ENCODE measurements at places on chromosomes 7 and 10. TPM values are rescaled to one million over a fixed set of nuclear protein-coding genes. Genes with fewer than 3 reads are reported as not detected.

GRCh38 chr7:82617156-82617555 is 173.6 kb upstream of the CACNA2D1 start:
- H3K4me1 ChIP-seq = no peaks in the 10 kb centered on the region
- no peak overlapping the region for H3K4me3 ChIP-seq
- no peaks in the 10 kb centered on the region for H3K36me3 ChIP-seq
- no peak for DNase-seq

DNA sequence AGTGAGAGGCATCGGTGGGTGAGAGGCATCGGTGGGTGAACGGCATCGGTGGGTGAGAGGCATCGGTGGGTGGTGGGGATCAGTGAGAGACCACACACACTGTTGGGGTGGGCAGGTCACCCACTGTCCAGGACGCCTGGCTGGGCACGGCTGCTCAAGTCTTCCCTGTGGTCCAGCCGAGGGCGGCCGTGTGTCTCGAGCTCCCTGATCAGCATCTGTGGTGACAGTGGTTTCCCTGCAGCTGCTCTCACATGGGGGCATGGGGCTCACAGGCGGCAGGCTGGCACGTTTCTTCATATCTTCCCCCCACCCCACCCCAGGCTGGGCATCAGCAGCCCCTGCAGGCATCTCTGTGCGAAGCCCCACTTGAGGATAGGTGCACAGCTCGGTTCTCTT is 78.2 kb downstream of the NKX6-2 start:
- H3K27me3 ChIP-seq = no peaks in the 10 kb centered on the region
- no peak for DNase-seq
- no peak overlapping the region for H3K4me3 ChIP-seq
- H3K27ac ChIP-seq = no peak overlapping the region

POU6F2 gene
- 2.4 TPM for total RNA-seq

DNA sequence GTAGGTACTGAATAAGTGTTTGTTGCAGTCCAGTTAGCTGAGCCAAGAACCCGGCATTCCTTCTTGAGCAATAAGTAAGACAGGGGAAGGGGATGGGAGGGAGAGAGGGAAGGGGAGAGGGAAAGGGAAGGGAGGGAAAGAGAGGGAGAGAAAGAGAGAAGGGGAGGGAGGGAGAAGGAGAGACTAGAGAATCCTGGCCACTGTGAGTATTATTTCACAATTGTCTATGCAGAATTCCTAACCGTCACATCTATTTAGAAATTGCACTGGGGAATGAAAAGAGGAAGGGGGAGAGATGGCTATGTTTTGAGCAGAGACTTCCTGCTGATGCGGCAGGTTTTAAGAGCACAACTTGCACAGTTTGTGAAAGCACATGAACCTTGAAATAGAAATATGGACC is 251.4 kb upstream of the ZMIZ1 start:
- H3K4me3 ChIP-seq = no peak overlapping the region
- no peak overlapping the region for H3K27ac ChIP-seq

- DNase-seq = no peak
- no peak overlapping the region for H3K4me3 ChIP-seq
- H3K4me1 ChIP-seq = no peaks in the 10 kb centered on the region
- no peaks in the 10 kb centered on the region for H3K27me3 ChIP-seq
- no peaks in the 10 kb centered on the region for H3K36me3 ChIP-seq
These were observed 103.2 kb downstream of the IPMK start for GRCh38 chr10:58164517-58164916.

DNA sequence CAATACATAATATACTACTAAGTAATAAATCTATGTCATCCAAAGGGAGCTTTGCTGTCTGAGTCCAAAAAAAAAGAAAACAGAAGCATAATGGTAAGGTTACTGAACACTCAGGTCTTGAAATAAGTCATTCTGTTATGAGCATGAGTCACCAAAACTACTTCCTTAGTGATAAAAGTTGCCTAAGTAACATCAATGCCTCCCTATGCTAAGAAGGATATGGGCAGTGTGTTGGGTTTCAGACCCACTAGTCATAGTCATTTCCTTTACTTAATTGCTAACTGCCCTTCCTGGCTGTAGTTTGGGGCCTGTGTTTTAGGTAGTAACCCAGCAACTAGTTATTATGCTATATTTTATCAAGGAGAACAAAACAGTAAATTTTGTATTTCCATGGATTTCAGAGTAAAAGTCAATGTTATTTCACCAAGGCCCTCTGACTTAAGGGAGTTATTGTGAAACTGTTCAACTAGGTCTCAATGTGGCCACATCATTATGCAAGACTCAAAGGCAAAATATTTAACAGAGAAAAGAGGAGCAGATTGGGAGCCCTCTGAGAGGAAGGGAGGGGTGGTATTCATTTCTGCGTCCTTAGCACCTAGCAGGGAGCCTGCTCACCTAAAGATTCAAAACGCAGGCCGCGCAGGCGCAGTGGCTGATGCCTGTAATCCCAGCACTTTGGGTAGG is 11.7 kb upstream of the VIM start:
- no peaks in the 10 kb centered on the region for H3K4me1 ChIP-seq
- DNase-seq = no peak
- H3K27ac ChIP-seq = no peak overlapping the region
- no peak overlapping the region for H3K4me3 ChIP-seq
- H3K27me3 ChIP-seq = no peaks in the 10 kb centered on the region
- H3K36me3 ChIP-seq = no peaks in the 10 kb centered on the region

- no peaks in the 10 kb centered on the region for H3K4me1 ChIP-seq
- H3K27ac ChIP-seq = no peak overlapping the region
- no peaks in the 10 kb centered on the region for H3K27me3 ChIP-seq
These were observed 6.7 kb downstream of the KCP start for GRCh38 chr7:128903621-128904361.

DNA sequence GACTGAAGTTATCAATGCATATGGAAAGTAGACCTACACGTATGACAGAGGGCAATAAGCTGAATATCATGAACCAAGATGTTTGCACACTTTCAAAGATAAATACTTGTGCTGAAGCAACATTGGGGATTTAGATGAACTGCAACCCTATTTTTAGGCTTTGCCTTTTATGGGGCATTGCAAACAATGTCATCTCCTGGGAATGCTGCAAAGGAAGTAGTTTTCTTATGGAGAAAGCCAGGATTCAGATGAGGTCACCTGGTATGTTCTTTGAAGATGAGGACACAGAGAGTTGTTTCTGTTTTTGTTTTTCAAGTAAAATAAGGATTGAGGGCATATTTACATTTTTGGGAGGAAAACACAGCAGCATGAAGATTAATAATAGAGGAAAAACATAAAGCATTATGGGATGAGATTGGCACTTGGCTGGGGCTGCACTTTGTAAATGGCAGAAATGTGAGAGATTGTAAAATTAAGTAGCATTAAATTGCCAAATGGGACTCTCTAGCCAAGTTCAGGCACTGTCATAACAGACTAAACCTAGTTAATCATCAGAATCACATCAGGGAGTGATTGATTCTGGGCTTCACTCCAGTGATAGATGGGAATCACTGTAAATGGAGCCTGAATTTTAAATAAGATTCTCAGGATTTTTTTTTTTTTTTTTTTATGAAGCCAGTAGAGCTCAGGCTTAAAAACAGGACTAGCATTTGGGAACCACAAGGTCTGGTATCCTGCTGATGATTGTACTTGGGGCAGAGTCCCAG is 63.1 kb downstream of the MALRD1 start:
- no peak for DNase-seq
- no peak overlapping the region for H3K27ac ChIP-seq
- H3K4me3 ChIP-seq = no peak overlapping the region
- H3K36me3 ChIP-seq = no peaks in the 10 kb centered on the region
- no peaks in the 10 kb centered on the region for H3K4me1 ChIP-seq

GRCh38 chr7:36391436-36392198 is 2.0 kb downstream of the ANLN start:
- H3K4me1 ChIP-seq = no peaks in the 10 kb centered on the region
- H3K4me3 ChIP-seq = no peak overlapping the region
- H3K36me3 ChIP-seq = no peaks in the 10 kb centered on the region
- DNase-seq = no peak

- H3K4me1 ChIP-seq = no peaks in the 10 kb centered on the region
- H3K4me3 ChIP-seq = no peak overlapping the region
- no peaks in the 10 kb centered on the region for H3K27me3 ChIP-seq
- no peak for DNase-seq
- H3K27ac ChIP-seq = no peak overlapping the region
These were observed 161.2 kb downstream of the SVIL start for GRCh38 chr10:29473406-29474100.

DNA sequence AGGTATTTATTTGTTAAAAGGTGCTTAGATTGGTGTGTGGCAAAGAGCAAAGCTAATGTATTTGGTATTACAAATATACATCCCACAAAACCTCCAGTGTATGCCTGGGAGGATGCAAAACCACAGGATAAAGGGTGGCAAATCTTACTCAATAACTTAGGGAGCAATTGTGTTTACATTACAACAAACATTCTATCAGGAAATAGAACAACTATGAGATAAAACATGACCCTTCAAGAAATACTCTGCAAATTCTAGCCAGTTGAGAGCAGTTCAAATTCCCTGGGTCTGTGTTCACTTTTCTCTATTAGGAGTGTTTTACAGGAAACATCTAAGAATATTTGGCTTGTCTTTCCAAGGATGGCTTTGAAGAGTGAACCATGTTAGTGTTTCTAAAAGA is 64.9 kb downstream of the CUL1 start:
- H3K4me1 ChIP-seq = no peaks in the 10 kb centered on the region
- no peaks in the 10 kb centered on the region for H3K27me3 ChIP-seq
- DNase-seq = no peak
- H3K27ac ChIP-seq = no peak overlapping the region
- H3K36me3 ChIP-seq = no peaks in the 10 kb centered on the region
- no peak overlapping the region for H3K4me3 ChIP-seq

MYO3A gene
- 5.2 TPM for total RNA-seq

DNA sequence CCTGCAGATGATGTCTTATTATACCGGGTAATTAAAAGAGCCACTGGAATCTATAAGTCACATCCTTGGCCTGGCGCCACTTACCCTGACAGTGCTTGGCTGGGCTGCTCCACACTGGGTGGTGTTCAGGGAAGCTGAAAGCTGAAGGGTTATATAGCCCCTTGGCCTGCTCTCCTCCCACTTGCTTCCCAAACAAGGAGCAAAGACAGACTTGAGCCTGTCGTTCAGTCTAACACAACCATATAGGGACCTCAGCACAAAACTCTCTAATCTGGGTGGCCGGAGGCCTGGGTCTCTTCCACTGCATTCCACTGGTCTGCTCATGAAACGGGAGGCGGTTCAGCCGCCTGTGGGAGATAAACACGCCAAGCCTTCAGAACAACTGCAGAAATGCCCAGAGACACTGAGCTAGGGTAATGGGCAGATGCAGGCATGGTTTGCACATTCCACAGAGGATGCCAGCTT is at the start of gene ACTA2:
ACTA2 (minus strand) TSS at position 127 of the 465 bp plus-strand sequence. CDS start 3,843 bp downstream, outside the sequence.
- H3K27ac ChIP-seq = peak within 1 kb of the TSS; percentile 89
- H3K27me3 ChIP-seq = no peaks in the 10 kb centered on the region
- H3K36me3 ChIP-seq = no peaks in the 10 kb centered on the region
- no peaks in the 10 kb centered on the region for H3K4me1 ChIP-seq

DNA sequence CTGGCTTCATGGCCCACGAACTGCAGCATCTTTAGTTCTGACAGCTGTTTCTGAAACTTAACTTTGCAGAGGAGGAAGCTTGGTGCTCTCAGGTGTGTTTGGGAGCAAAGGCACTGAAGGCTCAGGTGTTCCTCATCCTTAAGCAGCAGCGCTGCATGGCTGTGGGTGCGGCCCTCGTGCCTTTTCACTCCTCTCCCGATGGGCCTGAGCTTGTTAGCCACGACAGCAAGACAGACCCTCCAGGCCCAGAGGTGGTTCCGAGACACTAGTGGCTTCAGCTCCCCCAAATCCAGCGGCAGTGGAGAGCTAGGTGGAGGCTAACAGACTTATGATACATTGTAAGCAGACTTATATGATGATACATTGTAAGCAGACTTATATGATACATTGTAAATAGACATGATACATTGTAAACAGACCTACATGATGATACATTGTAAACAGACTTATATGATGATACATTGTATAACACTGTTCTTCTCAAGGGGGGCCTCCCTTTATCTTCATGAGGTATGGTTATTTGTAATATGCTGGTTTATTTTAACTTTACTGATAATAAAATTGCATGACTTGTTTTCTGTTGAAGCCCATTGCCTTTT is 14.1 kb downstream of the PFKP start:
- H3K27me3 ChIP-seq = no peaks in the 10 kb centered on the region
- DNase-seq = no peak

LIPK gene
- not detected for total RNA-seq
